ENCODE measurements at places on chromosomes 1 and 21.
A peak's percentile ranks its signal among the peaks of the same experiment; 100 is the strongest.

DNA sequence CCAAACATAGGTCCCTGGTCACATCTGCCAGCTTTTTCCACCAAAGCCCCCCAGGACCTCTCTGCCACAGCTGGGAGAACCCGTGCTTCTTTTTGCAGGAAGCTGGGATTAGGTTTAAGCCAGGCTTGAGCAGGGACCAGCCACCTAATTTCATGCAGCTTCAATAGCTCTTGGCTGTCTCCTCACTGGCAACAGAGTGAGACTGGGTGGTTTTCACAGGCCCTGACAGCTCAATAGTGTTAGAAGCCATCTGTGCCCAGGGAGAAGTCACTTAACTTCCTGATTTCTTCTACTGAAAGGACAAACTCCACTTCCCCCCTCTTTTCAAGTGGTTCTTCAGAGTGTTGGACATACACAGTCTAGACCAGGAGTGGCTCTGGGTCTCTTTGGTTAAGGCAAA, 20.4 kb upstream of the SRSF4 start:
- DNase-seq = no peak

GRCh38 chr1:91795591-91796389, 90.2 kb downstream of the TGFBR3 start:
- no peak for DNase-seq

DNA sequence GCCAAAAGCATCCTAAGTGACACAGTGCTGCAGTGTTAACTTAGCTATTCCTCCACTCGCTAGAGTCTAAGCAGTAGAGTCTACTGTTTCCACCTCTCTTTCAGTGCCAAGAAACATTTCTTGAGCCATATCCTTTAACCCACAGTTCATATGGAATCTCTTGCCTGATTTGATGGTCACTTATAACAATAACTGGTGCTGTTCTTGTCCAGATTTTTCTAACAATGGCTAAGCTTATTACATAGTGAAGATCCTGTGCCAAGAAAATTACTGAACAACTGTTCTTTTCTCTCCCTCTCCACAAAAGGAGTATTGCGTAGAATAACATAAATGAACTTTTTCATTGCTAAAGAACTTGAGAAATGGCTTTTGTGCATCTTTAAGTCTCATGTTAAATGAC, 121.3 kb downstream of the CDC7 start:
- no peak for DNase-seq

- DNase-seq = no peak
Measured at GRCh38 chr1:246639732-246640131, 73.5 kb downstream of the CNST start.

GRCh38 chr1:107851418-107851817, 113.6 kb downstream of the VAV3 start:
- DNase-seq = no peak

GRCh38 chr1:207418351-207418750, 35.8 kb upstream of the CR2 start:
- DNase-seq = no peak

GRCh38 chr1:178627037-178627436, 98.0 kb upstream of the RALGPS2 start:
- no peak for DNase-seq

DNA sequence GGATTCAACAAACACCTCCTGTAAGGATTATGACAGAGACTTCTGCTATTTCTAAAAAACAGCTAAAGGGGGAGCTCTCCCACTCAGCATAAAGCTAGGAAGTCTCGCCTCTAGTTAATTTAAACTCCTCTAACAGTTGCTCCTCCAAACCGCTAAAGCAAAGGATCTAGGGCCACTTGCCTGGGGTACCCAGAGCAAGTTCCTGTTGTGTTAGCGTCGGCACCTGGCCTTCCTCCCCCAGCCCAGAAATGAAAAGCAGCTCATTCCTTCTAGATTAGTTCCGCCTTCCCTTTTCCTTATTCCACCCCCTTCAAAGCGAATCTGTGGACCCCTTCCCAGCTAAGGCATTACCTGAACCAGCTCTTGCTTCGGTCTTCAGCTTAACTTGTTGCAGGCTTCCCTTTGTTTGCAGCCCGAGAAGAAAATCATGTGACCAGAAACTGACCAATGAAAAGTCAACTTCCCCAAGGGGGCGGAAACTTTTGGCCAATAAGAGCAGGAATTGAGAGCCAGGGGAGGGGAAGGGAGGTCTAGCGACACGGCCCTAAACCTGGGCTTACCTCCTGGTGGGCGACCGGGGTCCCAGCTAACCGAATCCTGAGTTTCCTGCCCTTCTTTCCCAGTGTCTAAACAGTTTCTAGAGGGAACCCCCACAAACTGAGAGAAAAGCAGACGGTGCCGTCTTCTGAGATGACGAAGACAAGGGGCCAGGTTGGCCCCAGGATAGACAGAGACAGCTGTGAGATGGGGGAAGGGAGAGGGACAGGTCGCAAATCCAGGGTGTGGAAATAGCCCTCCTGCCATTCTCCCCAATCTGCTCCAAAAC, at the start of gene PBXIP1:
PBXIP1 (minus strand) TSS at position 382 of the 826 bp plus-strand sequence. CDS start 2,378 bp downstream, outside the sequence.
- peak; percentile 50 for DNase-seq

GRCh38 chr1:229984992-229985612, 81.9 kb upstream of the GALNT2 start:
- DNase-seq = no peak

DNA sequence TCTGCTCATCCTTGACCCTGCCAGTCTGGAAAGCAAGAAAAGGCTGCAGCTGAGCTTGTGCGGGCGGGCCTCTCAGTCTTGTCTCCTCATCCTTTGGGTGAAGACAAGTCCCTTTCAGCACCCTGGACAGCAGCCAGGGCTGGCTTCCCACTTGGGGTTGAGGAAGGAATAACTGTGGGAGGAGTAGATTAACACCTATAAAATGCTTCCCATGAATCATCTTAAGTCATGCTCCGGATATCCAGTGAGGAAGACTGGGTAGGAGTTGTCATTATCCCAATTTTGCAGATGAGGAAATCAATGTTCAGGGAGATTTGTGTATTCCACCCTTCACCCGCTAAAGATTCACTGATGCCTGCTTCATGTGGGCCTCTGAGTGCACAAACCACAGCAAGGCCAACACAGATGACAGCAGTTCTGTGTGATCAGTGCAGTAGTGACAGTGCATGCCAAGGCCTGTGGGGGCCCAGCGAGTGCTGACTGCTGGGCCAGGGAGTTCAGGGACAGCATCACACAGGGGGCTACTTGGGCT, 20.1 kb upstream of the COL16A1 start:
- no peak for DNase-seq

DNA sequence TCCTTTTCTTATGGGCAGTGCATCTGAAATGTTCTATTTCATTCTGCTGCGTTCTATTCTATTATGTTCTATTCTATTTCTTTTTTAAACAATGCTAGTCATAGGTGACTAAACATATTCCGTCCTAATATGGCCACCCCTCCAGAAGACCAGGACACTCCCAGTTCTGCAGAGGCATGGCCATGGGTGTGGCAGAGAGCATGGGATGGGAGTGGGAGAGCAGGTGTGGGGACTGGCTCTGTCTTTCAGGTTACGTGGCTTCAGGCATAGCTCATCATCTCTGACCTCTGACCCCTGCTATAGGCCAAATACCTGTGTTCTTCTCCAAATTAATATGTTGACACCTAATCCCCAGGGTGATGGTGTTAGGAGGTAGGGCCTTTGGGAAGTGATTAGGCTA, 33.4 kb upstream of the TLR5 start:
- DNase-seq = no peak

- no peak for DNase-seq
Measured at GRCh38 chr1:192488058-192488457, 87.5 kb upstream of the RGS1 start.

DNA sequence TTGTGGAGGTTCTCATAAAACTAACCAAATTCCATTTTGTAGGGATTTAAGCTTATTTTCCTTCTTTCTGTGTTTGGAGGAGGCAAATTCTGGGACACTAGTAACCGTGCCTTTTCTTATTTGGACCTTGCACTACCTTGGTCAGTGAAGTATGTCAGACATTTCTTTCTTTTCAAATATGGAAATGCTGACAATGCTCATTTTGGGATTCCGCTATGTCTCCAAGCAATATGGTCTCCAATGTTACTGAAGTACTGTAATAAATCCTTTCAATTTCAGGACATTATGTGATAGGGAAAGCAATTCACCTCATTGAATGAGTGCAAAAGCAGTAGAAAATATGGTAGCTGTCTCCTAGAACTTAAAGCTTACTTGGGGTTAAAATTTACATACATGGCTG, 372.3 kb downstream of the HLX start:
- no peak for DNase-seq

GRCh38 chr1:183137782-183138181, 48.3 kb upstream of the LAMC2 start:
- no peak for DNase-seq

GRCh38 chr1:44919400-44919799, 67.0 kb downstream of the EIF2B3 start:
- DNase-seq = no peak

DNA sequence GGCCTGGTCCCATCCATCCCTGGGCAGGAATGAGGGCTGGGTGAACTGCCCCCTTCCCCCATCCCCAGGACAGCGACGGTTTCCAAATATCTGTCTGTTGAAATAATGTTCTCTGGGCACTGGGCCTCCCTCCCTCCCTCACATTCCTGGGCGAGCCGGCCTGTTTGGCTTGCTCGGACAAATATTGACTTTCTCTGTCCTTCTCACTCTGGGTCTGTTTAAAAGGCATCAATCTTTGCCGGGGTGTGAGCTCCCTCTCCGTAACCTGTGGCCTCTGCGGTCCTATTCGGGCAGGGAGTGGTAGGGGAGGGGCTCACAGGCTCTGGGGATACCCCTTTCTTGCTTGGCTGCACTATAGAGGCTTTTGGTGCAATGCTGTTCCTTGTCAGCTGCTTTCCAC, 40.2 kb downstream of the FOXD2 start:
- no peak for DNase-seq

- peak; percentile 80 for DNase-seq
Measured at GRCh38 chr1:19010995-19011844, 54.7 kb upstream of the IFFO2 start.

DNA sequence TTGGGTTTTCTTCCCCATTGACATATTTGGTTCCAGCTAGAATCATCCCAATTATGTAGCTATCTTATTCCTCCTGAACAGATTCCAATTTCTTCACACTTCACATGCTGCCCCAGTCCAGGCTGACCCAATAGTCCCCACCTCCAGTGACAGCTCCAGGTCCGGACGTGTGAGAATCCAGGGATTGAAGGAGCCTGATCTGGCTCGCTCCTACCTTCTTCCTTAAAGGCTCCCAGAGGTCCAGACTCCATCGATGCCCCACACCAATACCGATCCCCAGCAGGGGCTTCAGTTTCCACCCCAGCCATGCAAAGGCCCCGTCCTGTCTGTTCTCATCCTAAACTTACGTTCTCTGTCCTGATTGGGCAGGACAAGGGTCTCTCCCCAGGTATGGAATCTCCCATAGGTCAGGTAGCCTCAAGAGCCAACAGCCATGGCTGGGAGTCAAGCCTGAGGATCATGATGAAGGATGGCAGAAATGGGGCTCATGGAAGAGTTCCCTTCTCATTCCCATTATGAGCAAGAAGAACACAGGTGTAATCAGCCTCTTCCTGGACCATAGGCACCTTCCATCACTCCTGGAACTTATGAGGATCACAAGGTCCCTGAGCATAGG, 20.4 kb upstream of the SLAMF9 start:
- DNase-seq = no peak

- DNase-seq = no peak
Measured at GRCh38 chr1:11354893-11355553, 82.0 kb downstream of the UBIAD1 start.

DNA sequence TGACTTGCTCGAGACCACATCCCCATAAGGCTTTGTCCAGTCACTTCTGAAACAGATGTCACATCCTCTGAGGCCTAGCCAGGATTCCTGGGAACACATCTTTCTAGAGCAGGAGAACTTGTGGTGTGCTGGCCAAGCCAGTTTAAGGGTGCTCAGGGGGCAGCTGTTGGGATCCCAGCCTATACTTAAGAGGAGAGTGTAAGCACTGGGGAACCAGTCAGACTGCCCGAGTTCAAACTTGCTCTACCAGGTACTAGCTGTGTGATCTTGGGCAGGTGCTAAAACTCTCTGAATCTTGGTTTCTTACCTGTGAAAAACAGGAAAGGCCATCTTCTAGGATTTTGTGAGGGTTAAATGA, 15.6 kb upstream of the LY9 start:
- no peak for DNase-seq

- DNase-seq = no peak
Measured at GRCh38 chr1:185444676-185445075, 127.6 kb upstream of the IVNS1ABP start.

DNA sequence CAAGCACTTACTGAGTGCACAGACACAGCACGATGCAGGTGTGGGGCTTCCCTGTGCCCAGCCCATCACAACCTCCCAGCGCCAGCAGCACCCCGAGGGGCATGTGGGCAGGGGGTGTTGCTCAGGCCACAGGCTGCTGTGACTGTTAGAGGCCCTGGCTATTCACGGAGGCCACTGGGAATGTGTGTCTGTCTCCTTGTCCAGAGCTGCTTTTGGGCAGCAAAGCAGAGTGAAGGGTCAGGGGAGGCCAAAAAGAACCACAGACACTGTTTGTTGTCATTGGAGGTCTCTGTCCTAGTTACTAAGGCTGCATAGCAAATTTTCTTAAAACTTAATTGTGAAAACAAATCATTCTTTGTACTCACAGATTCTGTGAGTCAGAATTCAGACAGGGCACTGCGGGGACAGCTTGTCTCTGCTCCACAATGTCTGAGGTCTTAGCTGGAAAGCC, 49.6 kb downstream of the TNFRSF8 start:
- DNase-seq = no peak

- DNase-seq = no peak
Measured at GRCh38 chr1:200260597-200261335, 149.1 kb downstream of the ZNF281 start.

DNA sequence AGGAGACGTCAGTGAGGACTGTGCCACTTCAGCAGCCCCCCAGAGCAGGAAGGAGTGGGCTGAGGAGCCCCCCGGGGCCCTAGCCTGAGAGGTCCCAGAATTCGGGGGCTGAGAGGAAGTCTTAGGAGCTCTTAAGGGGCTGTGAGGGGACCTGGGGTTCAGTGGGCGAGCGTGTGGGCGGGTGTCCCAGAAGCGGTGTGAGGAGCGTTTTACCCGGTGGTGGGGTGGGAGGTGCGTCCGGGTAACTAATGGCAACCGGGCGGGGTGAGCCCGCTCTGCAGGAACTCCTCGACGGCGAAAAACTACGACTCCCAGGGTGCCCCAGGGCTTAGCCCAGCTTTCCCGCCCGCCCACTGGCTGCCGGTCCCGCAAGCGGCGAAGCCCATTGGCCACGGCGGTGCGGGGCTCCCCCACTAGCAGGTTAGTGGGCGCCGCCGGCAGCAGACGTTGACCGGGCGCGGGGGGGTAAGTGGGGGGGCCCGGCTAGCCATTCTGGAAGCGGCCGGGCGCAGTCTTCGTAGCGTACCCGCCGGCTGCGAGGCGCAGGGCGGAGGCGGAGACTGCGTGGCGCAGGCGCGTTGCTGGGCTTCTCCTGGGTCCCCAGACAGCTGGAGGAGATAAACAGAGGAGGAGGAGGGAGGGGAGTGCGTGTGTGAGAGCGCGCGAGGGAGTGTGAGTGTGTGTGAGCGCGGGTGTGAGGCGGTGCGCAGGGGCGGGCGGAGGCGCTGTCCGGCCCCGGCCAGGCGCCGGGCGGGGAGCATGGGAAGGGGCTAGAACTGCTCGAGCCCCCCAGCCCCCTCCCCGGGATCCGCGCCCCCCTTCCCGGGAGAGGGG, at the start of gene WDTC1:
WDTC1 (plus strand) TSS at position 584 of the 834 bp plus-strand sequence. CDS start 26,423 bp downstream, outside the sequence.
- DNase-seq = peak; percentile 98
